ENCODE measurements at places on chromosomes 16 and 17.

DNA sequence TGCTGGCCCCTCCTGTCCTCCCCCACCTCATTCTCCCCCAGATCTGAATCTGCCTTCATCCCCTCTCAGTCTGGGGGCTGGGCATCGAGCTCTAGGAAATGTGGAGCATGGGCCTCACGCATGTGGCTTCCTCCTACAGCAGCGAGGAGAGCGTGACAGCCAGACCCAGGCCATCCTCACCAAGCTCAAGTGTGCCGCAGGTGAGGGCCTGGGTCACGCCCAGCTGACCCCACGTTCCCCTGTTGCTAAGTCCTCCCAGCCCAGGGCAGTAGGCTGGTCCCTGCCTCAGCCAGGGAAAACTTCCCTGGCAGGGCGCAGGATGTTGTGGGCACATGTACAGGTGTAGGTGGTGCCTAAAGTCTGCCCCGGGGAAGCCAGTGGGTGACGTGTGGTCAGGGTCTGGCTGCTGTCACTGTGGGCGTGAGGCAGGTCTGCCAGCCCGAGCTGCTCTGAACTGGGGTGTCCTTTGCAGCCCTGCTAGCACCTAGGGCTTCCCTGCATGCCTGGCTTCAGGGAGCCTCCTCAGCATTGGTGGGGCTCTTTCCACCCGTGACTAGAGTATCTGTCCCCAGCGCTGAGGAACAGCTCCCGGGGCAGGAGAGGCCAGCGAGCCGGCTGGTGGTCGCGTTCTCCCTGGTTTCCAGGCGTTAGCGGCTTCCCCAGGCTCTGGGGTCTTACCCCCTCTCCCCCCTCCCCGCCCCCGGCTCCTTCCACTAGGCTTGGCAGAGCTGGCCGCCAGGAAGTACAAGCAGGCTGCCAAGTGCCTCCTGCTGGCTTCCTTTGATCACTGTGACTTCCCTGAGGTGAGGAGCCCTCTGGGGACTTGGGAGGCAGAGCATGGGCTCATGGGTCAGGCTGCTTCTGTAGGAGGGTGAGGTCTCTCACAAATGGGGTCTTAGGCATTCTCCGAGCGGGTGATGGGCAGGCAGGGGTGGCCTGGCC is 3.6 kb downstream of the GPS1 start:
- DNase-seq: peak; percentile 20

DNA sequence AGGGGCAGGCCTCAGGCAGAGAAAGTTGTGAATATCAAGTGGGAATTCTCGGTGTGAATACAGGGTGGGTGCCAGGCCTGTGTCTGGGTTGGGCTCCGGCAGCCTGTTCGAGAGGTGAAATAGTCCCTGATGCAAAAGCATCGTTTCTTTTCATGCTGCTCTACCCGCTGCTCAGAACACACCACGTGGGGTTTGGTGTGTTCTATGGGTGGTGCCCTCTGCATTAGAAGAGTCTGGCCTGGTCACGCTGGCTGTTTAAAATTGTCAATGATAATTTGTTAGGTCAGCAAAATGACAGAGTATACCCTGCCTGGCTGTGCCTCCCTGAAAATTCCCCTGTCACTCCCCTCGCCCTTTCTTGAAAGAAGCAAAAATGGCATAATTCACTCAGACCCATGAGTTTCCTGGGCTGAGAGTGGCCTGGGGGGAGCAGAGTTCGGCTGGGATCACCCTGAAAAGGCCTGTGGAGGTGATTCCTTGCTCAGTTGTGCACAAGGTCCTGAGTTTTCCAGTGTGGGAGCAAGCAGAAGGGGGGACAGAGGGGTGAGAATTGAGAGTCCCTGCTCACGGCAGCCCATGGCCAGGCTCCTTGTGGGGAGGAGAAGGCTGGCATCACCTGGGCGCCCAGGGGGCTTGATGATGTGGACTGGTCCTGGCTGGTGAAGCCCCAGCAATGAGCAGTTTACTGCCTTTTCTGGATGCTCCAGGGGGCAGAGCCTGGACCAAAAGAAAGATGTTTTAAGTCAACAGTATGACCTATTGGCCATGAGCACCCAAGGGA is 3.2 kb downstream of the CACNG5 start:
- no peak for DNase-seq

GRCh38 chr16:58012481-58012880 is 11.3 kb downstream of the USB1 start:
- DNase-seq: peak; percentile 15

DNA sequence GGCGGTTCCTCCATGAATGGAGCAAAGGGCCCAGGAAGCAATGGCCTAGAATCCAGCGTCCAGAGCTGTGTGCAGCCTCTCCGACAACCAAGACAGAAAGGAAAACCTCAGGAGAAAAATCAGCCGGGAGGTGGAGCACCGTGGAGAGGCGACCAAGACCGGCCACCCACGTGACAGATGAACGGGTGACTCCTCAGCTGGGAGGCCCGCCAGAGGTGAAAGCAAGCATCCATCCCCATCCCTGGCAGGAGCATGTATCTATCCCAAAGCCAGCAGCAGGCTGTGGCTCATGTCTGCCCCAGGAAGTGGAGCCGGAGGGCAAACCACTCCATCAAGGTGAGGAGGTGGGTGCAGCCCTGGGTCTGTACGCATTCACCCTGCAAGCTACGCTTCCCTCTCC is 52.1 kb downstream of the FOXL1 start:
- no peak for DNase-seq

- DNase-seq: no peak
Measured at GRCh38 chr17:80295559-80295958, 34.9 kb downstream of the RNF213 start.

DNA sequence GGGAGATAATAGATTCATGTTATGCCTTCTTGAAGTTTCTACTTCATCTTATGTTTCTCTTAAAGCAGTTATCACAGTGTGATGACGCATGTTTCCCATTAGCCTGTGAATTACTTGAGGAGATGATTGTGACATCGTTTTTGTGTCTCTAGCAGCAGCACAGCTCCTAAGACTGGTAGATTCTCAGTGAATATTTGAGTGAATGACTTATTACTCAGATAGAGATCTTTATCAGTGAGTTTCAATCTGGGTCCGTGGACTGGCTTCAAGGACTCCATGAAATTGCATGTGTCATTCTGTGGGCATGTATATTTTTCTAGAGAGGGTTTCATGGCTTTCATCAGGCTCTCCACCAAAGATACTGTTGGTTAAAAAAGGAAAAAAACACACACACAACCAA is 29.9 kb downstream of the YPEL2 start:
- no peak for DNase-seq

- peak; percentile 27 for DNase-seq
Measured at GRCh38 chr17:82217120-82217529, 4.5 kb upstream of the CCDC57 start.

DNA sequence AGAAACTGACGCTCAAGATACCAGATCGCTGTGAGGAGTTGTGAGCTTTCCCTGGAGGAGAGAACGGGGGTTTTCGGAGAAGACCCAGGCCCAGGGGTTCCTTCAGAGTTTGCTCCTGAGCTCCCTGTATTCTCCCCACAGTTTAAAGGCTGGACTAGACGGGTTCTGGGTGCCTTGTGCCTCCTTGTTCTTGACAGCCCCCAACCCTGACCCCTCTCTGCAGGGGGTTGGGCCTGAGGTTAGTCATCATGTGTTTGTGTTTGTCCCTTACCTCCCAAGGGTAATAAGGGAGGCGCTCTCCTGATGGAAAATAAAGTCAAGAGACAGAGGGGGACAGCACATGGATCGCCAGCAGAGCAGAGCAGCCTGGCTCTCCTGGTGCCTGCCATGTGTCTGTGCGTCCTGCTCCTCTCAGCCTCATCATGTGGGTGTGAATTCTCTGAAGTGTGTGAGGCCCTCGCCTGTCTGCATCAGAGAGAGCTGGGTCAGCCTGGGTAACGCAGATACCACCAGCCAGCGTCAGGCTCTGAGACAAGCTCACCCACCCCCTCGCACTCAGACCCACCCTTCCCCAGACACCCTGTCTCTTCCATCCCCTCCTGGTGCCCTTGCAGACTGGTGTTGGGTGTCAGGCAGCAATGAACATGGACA is 8.7 kb downstream of the HEXIM2 start:
- DNase-seq: no peak

GRCh38 chr17:4574448-4575045 is 9.8 kb upstream of the SMTNL2 start:
- no peak for DNase-seq

All from right hindlimb (tissue), 1 donor.